ENCODE measurements at places on chromosomes 11 and 22.

DNA sequence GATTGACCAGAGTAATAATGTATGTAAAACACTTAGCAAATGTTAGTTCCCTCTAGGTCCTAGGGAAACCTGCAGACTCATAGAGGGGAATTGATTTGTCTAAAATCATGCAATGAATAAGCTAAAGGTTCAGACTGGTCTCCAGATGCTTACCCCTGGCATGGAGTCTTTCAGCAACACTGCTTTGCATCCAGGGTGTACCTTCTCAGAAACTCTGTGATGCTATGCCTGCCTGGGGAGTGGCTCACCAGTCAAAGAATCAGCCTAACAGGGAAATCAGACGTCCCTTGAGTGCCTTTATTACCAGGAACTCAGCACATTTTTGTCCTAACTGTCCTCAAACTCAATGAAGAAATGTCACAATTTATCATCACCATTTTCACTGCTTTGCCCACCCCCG is 5.9 kb upstream of the UVRAG start:
- no peak for DNase-seq

DNA sequence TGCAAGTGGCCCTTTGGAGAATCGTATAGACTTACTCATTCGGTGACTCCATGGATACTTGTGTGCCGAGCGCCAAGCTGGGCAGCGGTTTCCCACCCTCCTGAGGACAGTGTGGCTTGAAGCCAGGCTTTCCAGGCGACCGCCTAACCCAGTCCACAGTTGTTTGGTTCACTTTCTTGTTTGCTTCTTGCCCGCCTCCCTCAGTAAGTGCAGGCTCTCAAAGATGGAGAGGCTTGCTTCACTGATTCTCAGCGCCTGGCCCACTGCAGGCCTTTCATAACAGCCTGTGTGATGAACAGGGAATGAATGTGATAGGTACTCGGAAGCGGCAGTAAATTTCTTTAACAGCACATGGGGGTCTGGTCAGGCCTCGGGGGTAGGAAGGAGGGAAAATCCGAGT is 11.2 kb upstream of the MDK start:
- no peak for DNase-seq

- DNase-seq: no peak
Observed at GRCh38 chr11:100927579-100927978, 202.0 kb downstream of the PGR start.

GRCh38 chr11:86052693-86053641 is 15.9 kb downstream of the PICALM start:
- DNase-seq: no peak

DNA sequence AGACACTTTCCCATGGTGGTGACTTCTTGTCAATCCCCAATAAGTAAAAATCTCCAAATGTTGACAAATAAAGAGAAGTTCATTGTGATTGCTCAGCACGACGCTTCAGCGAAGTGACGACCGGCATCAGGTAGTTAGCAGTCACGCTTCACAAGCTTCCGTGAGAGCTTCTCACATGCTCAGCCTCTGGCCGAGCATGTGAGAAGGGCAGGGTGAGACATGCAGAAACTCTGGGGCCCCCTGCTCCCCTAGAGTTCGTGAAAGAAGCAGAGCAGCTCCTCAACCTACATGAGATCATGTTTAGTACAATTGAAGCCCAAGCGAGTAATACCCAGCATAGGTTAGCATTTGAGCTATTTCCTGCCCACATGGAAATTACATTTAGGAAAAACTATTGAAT is 4.4 kb upstream of the C11orf16 start:
- no peak for DNase-seq

- DNase-seq: no peak
Observed at GRCh38 chr11:569158-569885, 6.9 kb upstream of the PHRF1 start.

DNA sequence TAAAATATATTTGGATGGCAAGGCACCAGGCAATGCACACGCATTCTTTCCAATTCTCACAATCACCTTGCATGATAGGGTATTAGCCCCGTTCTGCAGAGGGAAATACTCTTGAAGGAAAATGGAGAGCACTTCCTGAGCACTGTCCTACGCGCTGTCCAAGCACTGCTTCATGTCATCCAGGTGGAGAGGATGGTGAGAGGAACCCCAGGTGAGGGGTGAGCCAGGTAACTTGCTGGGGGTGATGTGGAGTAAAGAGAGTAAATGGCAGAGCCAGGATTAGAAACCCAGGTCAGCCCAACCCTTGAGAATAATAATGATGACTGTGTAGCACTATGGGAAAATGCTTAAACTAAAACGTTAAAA is 711 bp upstream of the PACSIN2 start:
- no peak for DNase-seq

- DNase-seq: no peak
Observed at GRCh38 chr11:35155677-35156076, 16.7 kb downstream of the CD44 start.

- DNase-seq: no peak
Observed at GRCh38 chr22:19810381-19811201, 44.1 kb downstream of the GNB1L start.

- DNase-seq: no peak
Observed at GRCh38 chr22:44159811-44160210, 20.9 kb upstream of the PARVG start.

DNA sequence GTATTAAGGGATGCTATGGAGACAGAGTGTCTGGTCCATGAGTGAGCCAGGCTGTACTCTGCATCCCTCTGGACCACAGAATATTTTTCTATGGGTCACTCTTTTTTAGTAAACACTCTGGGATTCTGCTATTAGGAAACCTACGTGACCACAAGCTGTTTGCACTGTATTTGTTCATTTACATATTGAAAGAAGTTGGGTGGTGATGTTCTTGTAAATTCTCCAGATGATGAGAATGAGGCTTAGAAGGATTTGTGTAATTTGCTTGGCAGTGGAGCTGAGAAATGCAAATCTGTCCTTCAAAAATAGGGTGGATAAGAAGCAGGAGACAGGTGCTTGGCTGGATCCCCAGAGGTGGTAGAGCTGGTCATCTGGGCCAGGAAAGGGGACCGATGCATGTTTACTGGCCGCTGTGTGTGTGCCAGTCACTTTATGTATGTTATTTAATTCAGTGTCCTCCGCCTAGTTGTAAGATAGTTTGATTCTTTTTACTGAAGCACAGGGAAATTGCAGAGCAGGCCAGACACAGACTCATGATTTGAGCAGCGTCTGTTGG is 63.7 kb upstream of the HEPHL1 start:
- no peak for DNase-seq

DNA sequence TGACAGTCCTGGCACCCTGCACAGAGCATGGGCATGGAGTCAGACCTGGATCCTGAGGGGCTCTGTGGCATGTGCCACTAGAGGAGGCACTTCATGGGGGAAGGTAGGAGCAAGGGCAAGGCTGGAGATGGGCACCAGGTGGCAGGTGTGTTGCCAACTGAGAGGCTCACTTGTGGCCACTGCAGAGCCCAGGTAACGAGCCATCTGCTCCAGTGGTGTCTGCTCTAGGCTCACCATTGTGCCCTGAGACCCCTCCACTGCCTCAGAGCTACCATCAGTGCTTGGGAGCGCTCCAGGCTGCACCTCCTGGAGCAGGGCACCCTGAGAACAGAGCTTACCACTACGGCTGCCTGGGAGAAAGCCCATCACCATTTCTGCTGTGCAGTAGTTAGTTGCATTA is 1.3 kb upstream of the ZDHHC8 start:
- no peak for DNase-seq

DNA sequence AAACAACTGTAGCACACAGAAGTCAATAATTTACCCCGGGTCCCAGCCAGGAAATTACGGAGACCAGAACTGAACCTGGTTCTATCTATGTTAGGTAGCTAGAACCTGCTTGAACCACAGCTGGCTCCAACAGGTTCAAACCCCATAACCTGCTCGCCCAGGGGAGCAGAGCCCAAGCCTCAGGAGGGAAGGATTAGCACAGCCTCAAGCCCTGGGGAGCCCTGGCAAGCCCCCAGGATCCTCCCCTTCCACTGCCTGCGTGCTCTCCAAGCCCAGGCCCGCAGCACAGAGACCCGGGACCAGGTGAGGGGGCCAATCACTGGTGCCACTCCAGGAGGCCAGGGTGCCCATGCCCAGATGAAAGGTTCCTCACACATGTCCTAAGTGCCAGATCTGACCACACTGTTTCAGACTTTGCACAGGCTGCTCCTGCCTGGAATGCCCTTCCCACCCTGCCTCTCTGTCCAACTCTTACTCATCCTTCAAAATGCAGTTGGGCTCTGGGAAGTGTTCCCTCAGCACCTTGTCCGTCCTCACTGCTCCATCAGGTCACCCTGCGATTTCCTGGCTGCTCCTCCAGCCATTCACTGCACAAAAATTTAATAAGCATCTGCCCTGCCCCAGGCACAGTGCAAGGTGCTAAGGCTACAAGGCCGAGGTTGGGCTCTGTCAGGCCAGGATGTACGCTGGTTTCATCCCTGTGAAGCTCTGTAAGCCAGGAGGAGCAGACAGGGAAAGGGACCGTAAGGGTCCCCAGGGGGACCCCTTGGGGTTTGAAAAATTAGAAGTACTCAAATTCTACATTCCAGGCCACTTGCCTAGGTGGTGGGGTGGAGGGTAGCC is 32.2 kb downstream of the ARRB1 start:
- no peak for DNase-seq

- peak; percentile 23 for DNase-seq
Observed at GRCh38 chr11:10564696-10565318, 3.7 kb downstream of the LYVE1 start.

DNA sequence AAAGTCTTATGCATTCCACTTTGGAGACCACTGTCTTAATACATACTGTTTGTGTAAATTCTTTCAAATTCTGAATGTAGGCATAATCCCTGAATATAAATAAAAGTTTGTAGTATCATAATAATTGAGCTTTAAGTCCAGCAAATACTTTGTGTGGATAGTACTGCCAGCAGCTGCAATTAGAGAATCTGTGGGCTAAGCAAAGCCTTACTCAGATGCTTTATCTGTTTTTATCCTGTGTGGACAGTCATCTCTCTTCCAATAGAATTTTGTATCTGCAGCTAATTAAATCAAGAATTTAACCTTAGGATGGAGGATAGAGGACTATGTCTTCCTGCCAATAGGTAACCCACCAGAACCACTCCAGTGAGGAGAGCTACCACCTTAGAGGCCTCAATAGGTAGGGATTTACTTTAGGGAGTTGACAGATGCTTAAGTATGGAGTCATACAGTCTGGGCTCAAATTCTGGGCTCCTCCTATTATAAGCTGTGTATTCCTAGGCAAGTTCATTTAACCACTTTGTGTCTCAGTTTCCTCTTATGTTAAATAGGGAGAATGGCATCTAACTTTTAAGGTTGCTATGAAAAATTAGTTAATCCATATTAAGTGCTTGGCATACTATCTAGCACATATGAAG is 71.1 kb downstream of the STIM1 start:
- DNase-seq: no peak

DNA sequence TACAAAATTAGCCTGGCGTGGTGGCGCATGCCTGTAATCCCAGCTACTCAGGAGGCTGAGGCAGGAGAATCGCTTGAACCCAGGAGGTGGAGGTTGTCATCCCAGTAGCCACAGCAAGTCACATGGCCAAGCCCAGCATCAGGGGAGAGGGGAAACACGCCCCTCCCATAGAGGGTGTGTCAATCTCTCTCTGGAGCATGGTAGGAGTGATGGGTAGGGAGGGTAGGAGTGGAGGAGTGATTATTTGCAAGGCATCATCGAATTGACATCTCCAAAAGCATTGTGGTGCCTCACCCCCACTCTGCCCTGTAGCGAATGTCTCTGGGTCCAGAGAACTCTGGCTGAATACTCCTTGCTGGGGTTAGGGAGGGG is 6.1 kb upstream of the SSTR3 start:
- no peak for DNase-seq

DNA sequence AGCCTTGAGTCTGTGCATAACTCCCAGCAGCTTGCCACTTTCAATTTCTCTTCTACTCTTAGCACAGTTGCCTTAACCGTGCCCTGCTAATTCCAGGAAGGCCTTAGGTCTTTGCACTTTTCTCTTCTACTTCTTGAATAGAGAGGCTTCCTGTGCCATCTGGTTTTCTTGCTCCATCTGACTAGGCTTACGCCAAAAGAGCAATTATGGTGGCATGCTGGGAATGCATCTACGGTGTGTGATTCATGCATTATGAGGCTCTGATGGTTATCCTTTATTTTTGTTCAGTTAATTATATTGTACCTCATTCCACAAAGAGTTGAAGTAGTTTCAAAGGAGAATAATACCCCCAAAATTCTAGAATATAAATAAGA is 29.4 kb downstream of the SIK2 start:
- DNase-seq: peak; percentile 22

GRCh38 chr11:79039122-79039521 is 401.7 kb downstream of the TENM4 start:
- DNase-seq: no peak

DNA sequence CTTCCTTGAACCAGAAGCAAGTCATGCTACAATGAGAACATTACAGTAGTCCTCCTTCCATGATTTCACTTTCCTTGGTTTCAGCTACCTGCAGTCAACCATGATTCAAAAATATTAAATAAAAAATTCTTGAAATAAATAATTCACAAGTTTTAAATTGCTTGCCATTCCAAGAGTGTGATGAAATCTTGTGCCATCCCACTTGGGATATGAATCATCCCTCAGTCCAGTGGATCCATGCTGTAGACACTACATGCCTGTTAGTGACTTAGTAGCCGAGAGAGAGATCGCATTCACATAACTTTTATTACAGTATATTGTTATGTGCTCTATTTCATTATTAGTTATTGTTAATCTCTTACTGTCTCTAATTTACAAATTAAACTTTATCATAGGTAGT is 6.0 kb downstream of the HOATZ start:
- no peak for DNase-seq

- DNase-seq: no peak
Observed at GRCh38 chr22:32333769-32334659, 23.7 kb upstream of the RFPL3 start.
